SHP77 (cell line): ENCODE measurements at places on chromosomes 5 and 9.

DNA sequence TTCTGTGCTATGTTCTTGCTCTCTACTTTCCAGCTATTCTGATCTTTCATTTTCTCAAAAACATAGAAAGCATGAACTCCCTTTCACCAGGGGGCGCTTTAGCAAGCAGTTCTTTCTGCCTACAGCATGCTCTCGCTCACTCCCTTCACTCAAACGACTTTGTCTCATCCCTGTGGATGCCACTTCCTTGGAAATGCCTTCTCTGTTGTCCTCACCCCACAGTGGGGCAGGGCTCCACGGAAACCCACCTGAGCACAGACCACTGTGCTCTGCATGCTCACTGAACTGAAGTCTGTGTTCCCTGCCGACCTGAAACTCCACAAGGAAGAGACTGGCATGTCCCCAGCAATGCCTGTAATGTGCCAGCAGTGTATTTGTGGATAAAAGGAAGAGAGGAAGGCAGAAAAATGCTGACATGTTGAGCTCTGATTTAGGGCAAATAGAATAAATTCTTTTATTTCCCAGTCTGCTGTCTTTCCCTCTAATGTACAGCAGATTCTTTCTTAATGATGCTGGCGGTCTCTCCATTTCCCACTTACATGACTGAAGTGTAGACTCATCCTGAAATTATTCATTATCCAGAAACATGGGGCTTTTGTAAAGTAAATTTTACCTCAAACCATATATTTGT is 4.9 kb upstream of the ROR2 start:
- DNase-seq, result peak; percentile 83

GRCh38 chr9:93613791-93614190 is 37.4 kb downstream of the PHF2 start:
- DNase-seq, result no peak

DNA sequence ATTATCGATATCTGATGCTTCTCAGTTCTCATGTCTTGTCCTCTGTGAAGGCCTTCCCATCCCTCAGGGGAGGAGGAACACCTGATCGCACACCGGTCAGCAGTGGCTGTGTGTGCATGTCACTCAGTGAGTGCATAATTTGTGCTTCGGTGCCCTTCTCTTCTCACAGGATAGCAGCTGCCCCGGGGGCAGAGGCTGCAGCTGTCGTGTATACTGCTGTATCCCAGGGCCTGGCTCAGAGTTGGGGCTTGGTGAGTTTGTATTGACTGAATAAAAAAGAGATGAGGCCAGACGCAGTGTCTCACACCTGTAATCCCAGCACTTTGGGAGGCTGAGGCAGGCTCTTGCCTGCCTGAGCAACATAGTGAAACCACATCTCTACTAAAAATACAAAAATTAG is 49.7 kb upstream of the NCS1 start:
- peak; percentile 44 for DNase-seq

- no peak for DNase-seq
Observed at GRCh38 chr5:172793577-172794488, 22.8 kb upstream of the DUSP1 start.

GRCh38 chr9:115944166-115944948 is 209.2 kb upstream of the PAPPA start:
- DNase-seq, result peak; percentile 57

DNA sequence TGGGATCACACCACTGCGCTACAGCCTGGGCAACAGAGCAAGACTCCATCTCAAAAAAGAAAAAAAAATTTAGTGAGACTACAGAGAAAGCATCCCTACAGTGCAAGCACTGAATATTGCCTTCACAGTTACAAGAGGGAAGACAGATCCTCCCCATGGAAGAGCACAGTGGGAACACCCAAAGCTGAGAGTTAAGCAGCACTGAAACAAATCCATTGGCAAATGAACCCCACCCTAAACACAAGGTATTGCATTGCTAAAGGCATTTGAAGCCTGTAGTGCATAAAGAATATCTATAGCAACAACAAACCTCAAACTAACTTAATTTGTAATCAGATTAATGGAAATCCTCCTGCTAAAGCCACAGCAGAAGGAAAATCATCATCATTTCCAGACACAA is 27.1 kb downstream of the HTR1A start:
- DNase-seq, result no peak

DNA sequence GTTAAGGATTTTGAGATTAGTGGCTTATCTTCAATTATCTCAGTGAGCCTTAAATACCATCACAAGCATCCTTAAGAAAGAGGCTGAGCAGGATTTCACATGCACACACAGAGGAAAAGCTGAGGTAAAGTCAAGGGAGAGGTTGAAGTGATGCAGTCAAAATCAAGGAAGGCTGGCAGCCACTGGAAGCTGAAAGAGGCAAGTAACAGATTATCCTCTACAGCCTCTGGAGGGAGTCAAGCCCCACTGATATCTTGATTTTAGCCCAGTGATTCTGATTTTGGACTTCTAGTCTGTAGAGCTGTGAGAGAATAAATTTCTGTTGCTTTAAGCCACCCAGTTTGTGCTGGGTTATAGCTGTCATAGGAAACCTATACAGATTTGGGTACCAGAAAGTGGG is 80.1 kb downstream of the ANKRD31 start:
- DNase-seq, result no peak

- DNase-seq, result no peak
Observed at GRCh38 chr5:163772241-163772640, 266.8 kb downstream of the MAT2B start.

- DNase-seq, result no peak
Observed at GRCh38 chr5:18067615-18068014, 433.4 kb downstream of the TAF11L14 start.

DNA sequence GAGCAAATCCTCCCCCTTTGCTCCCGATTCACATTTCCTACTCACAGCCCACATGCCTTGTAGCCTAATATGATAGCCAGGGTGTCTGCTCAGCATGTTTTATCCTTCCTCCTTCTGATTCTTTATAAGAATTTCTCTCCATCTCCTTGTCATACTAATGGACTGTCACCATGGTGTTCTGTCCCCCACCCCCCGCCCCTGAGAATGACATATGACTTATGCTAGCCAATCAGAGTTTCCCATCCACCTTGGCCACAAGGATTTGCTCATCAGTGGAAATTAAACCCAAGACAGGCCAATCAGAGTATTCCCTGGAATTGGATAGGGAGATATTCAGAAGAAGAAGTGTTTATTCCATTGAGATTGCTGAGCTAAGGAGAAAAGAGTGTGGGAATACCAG is 16.0 kb downstream of the ABLIM3 start:
- DNase-seq, result peak; percentile 25

DNA sequence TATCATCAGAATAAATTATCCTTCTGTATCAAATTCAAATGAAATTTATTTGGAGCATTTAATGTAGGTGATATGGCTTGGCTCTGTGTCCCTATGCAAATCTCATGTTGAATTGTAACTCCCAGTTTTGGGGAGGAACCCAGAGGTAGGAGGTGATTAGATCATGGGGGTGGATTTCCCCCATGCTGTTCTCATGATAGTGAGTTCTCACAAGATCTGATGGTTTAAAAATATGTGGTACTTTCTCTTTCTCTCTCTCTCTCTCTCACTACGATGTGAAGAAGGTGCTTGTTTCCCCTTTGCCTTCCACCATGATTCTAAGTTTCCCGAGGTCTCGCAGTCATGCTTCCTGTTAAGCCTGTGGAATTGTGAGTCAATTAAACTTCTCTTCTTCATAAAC is 678.4 kb upstream of the RGMB start:
- DNase-seq, result no peak

- no peak for DNase-seq
Observed at GRCh38 chr9:135701959-135702721, at the start of gene KCNT1. KCNT1 (plus strand) TSS chr9:135702185; CDS start chr9:135702259, 74 bp downstream.

- no peak for DNase-seq
Observed at GRCh38 chr9:21836437-21837161, 34.2 kb downstream of the MTAP start.

- no peak for DNase-seq
Observed at GRCh38 chr9:31030741-31031202, 1353.7 kb upstream of the ACO1 start.

DNA sequence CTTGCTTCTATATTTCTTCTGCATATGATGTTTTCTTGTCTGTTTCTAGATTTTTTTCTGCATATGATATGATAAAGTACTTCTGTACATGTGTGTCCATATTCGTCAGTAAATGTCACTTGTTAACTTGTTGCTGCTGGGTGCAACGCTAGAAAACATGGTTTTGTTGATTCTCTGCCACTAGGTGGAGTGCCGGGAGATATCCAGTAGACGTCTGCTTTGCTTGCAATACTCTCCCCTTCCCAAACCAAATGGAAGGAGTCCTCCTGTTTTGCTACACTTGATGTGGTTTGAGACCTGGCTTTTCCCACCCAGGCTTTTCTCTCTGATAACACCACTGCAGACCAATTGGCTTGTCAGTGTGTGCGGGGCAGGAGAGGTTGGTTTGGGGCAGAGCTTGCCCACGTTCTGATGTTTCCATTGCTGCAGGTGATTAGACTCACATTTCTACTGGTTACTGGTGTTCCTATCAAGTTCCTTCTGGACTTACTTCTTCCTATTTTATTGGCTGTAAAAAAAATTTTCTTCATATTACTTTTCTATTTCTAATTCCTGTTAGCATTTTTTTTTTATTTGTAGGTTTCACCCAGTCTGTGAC is 900.0 kb upstream of the CDH10 start:
- DNase-seq, result peak; percentile 62

DNA sequence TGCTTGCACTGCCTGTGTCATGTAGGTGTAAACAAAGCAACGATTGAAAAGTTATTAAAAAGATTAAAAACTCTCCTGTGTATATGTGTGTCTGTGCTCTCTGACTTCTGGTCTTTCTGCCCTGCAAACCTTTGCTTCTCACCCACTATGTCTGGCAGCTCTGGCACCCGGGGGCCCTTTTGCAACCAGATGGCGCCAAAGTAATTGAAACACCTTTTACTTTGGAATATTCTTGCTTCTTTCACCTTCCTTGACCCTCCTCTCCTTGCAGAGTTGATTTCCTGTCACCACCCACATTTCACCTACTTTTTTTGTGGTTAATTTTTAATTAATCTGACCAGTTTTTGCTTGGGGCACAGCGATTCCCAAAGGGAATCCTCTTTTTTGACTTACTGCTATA is 275.5 kb downstream of the ARHGEF28 start:
- DNase-seq, result no peak

- DNase-seq, result no peak
Observed at GRCh38 chr5:111670826-111671492, 86.0 kb downstream of the NREP start.

GRCh38 chr5:102223542-102224477 is 72.3 kb downstream of the SLCO4C1 start:
- peak; percentile 33 for DNase-seq

DNA sequence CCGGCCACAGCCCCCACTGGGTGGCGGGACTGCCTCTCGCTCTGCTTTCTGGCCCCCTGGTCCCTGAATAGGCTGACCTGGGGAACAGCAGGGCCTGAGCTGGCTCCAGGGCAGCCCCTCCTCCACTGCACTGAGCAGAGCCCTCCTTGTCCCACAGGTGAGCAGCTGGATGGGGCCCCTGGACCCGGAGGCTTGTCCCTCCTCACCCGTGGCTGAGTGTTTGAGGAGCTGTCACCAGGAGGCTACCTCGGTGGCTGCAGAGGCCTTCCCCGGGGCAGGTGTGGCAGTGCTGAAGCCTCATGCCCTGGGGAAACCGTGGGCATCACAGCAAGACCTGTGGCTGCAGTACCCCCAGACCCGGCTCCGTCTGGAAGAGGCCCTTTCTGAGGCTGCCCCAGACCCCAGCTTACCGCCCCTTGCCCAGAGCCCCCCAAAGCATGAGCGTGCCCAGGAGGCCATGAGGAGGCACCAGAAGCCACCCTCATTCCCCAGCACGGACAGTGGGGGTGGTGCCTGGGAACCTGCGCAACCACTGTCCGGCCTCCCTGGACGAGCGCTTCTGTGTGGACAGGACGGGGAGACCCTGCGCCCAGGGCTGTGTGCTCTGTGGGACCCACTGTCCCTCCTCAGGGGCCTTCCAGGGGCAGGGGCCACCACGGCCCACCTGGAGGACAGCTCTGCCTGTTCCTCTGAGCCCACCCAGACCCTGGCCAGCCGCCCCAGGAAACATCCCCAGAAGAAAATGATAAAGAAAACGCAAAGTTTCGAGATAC is 28.5 kb upstream of the LRRC14B start:
- DNase-seq, result no peak

- DNase-seq, result no peak
Observed at GRCh38 chr5:181260720-181261319, at the start of gene TRIM52. TRIM52 (minus strand) TSS chr5:181261143; CDS start chr5:181260813, 330 bp downstream.

DNA sequence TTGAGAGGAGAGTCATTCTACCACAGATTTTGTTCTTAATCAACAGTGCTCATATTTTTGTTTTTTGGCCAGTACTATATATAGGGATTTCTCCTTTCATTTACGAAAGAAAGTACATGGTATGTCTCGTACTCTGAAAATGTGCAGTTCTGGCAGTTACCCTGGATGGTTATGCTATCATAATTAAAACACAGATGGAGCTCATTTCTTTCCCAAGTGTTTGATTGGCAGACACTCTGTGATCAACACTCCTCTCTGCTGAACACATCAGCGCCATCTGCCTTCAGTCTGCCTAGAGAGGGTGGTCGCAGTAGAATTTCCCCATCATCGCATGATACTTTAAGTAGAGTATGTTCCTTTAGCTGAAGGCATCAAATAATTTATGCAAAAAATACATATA is 64.5 kb downstream of the PAM start:
- no peak for DNase-seq

DNA sequence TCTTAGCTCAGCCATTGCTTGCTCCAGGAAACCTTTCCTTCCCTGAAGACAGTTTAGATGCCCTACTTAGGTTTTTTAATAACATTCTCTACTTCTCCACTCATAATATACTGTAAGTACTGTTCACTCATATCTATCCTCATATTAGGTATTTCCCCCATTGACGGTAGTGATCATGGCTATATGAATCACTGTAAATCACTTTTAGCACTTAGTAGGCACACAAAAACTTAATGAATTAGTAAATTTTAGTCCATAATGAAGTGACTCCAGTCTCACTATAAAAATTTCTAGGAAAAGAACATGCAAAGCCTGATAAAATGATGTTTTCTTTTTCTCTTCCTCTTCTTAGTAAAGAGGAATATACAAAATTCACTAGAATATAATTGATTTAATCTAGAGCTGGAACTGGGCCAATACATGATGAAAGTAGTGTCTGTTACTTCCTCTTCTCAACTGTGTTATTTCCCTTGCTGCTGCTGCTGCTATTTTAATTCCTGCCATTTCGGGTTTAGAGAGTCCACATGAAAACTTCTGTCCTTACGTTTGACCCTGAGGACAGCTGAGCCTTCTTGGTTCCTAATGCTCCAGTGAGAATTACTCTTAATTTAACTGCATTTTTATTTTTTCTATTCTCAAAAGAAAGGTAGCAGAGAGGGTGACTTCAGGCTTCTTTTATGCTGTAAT is 73.5 kb downstream of the LNPEP start:
- no peak for DNase-seq

GRCh38 chr5:86879086-86879485 is 261.3 kb downstream of the COX7C start:
- no peak for DNase-seq

DNA sequence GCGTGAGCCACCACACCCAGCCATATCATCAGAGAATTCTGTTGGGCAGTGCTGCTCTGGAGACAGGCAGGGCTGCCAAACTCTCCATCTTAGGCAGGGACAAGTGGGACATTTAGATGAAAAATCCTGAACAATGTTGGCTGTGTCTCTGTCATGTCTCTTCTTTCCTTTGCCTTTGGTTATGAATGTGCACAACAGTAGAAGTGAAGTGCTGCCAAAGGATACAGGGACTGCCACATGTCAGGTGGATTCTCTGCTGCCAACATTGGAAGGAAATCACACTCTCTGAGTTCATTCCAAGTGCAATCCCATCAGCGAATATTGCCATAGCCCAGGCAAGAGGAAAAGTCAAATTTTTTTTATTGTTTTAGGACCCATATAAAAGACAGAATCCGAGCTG is 348.8 kb downstream of the TRPM3 start:
- DNase-seq, result no peak
